Prostate gland (tissue), 2 donors: ENCODE measurements at places on chromosomes 16 and 17. TPM values are rescaled to one million over a fixed set of nuclear protein-coding genes. Genes with fewer than 3 reads are reported as not detected.

DNA sequence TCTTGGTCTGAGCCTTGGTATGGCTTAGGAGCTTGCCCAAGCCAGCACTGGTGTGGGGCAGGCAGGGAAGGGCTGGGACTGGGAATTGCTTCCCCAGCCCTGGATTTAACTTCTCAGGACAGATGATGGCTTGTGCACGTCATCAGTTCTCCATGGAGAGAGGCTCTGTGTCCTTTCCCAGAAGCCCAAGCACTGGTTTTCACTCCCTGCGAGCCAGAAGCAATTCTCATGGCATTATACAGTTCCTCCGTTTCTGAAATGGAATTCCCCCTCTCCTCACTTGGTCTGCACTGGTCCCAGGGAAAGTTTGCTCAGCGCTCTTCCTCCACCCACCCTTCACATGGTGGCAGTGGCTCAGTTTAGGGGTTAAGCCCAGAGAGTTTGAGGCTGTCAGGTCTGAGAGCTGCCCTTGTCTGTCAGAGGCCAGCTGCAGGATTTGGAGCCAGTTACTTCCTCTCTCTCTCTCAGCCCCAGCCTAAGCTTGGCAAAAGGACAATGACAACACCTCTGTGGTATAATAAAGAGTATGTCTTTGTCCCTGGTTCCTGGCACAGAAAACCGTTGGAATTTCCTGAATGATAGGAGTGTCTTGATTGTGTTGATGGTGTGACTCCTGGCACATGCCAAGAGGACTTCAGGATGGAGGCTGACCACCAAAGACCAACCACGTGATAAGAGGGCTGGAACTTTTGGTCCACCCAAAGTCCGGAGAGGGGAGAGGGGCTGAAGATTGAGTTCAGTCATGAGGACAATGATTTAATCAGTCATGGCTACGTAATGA is 219.6 kb upstream of the TNRC6C start:
- DNase-seq, result no peak
- H3K4me1 ChIP-seq, result peaks cover 8% of the 10 kb centered on the region
- no peak overlapping the region for H3K27ac ChIP-seq
- H3K27me3 ChIP-seq, result no peaks in the 10 kb centered on the region
- no peaks in the 10 kb centered on the region for H3K36me3 ChIP-seq

DNA sequence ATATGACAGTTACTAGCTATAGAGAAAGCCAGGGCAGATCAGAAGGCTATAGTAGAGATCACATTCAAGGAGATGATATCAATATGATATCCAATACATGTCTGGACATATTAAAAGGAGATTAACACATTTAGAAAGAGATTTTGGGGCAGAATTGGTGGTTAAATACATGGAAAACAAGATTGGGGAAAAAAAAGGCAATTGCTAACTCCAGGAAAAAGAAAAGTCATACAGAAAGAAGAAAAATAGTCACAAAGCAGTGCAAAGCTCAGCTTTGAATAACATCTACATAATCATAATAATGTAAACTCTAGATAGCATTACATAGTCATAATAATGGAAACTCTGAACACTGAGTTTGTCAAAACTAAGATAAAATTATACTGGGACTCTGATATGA is 40.6 kb downstream of the MYH11 start:
- peaks cover 7% of the 10 kb centered on the region for H3K4me1 ChIP-seq
- H3K4me3 ChIP-seq, result no peak overlapping the region
- no peak for DNase-seq

The TBX4 gene
- total RNA-seq, result 3.5 TPM

The SYCE1L gene
- 2.3 TPM for total RNA-seq

- no peak overlapping the region for H3K27ac ChIP-seq
- H3K36me3 ChIP-seq, result no peaks in the 10 kb centered on the region
- no peak overlapping the region for H3K4me3 ChIP-seq
- no peak for DNase-seq
These were observed 153.7 kb downstream of the RPTOR start for GRCh38 chr17:80698297-80698696.

DNA sequence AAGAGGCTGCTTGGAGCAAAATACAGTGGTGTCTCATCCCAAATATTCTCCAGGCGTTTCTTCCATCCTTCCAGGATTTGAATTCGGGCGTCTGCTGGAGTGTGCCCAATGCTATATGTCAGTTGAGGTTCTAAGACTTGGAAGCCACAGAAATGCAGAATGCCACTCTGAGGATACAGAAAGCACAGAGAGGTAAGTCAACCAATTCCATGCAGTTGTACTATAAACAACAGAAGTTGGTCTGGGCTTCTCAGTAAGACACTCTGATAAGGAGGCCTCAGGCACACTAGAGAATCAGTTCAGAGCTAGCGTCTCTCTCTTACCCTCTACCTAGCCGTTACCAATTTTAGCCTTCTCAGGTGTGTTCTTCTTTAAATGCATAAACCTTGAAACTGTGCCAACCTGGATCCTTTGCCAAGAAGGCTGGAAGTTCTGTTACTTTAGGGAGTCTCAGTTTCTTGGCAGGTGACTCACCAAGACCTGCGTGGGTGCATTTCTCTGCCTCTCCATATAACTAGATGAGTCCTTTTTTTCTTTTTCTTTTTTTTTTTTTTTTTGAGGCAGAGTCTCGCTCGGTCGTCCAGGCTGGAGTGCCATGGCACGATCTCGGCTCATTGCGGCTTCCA is 15.1 kb downstream of the NQO1 start:
- peak overlapping the region; percentile 2 for H3K27ac ChIP-seq
- no peak overlapping the region for H3K4me3 ChIP-seq
- DNase-seq, result peak; percentile 87
- H3K27me3 ChIP-seq, result no peaks in the 10 kb centered on the region
- H3K36me3 ChIP-seq, result no peaks in the 10 kb centered on the region

DNA sequence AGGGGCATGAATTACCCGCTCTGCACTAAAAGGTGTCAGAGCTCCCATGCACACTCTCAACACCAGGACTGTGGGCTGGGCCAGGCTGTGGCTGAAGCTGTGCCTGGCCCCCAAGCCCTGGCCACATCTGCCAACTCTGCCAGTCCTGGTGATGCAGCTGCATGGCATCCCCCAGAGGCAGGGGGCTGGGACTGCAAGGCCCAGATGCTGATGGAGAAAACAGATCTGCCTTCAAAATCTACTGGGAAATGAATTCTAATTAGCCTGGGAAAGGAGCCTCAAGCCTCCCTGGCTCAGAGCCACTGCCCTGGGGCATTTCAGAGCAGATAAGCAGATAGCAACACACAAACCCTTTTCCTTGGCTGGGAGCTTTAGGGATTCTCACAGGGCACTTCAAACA is 3.4 kb downstream of the CHST6 start:
- no peaks in the 10 kb centered on the region for H3K27me3 ChIP-seq
- H3K27ac ChIP-seq, result no peak overlapping the region
- H3K4me1 ChIP-seq, result peaks cover 5% of the 10 kb centered on the region
- H3K36me3 ChIP-seq, result no peaks in the 10 kb centered on the region
- H3K4me3 ChIP-seq, result no peak overlapping the region

- H3K36me3 ChIP-seq, result no peaks in the 10 kb centered on the region
- H3K4me3 ChIP-seq, result no peak overlapping the region
- H3K27ac ChIP-seq, result no peak overlapping the region
- H3K4me1 ChIP-seq, result peaks cover 6% of the 10 kb centered on the region
These were observed 3.4 kb upstream of the PDZD9 start for GRCh38 chr16:22004341-22004740.

The SLC38A8 gene
- total RNA-seq, result not detected

DNA sequence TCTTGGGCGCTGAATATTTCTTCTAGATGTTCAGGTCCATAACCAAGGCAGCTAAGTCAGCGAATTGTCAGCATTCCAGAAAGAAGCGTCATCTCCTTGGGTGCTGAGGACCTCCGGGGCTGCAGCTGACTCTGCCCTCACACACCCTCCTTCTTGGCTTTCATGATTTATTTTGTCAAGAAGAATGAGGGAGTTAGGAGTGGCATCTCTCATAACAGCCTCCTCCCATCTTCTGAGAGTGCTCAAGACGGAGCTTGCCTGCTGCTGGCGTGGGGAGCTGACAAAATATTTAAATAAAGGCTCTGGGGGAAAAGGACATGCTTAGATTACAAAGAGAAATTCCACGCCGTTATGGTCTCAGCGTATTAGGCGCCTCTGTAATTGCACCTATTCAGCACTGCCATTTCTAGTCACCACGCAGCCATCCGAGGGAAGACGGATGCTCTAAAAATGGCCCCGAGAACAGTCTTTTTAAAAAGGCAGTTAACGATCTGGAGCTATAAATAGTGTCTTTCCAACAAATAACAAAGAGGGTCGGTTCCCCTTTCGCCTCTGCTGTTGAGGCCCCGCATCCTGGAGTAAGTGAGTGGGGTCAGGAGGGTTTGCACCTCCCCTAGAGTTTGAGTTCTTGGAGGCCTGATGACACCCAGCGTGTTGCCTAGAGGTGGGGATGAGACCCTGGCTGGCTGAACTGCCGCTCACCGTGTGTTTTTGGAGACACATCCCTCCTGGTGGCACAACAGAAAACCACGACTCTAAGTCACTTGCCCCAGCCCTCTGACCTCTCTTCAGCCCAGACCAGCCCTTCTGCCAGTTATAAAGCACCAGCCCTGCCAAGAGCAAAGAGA is 187.0 kb downstream of the CCDC182 start:
- H3K4me1 ChIP-seq, result no peaks in the 10 kb centered on the region
- DNase-seq, result no peak
- H3K27ac ChIP-seq, result no peak overlapping the region
- H3K36me3 ChIP-seq, result no peaks in the 10 kb centered on the region

DNA sequence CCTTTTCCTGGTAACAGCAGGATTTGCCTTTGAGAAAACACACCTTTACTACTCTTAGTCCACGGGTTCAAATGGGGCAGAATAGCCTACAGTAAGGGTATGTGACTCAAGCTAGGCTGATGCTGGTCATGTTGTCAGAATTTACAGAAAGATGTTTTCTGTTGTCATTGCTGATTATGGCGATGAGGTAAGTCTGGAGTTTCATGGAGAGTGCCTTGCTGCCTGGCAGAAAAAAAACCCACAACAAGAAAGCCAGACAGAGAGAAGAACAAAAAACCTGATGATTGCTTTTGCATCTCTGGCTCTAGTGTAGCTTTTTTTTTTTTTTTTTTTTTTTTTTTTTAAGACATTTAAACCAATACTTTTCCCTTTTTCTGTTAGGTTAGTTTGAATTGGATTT is 47.9 kb downstream of the SLC6A4 start:
- no peak overlapping the region for H3K4me3 ChIP-seq
- no peaks in the 10 kb centered on the region for H3K4me1 ChIP-seq
- DNase-seq, result no peak
- H3K27me3 ChIP-seq, result no peaks in the 10 kb centered on the region
- H3K27ac ChIP-seq, result no peak overlapping the region

DNA sequence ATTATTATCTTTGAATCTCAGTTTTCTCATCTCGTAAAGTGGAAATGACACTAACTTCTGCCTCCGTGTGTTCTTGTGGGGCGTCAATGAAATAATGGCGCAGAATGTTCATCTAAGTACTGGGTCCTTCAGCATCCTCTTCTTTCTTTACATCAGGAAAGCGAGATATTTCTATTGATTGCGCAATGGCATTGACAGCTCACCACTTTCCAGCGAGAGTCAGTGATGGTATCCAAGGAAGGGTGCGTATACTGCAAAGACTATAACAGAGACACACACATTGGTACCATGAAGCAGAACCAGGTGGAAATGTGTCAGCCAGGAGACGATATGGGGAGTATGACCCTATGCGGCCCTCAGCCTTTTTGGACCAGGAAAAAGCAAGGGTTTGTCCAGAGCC is 162.1 kb downstream of the SHISA9 start:
- no peaks in the 10 kb centered on the region for H3K4me1 ChIP-seq
- H3K36me3 ChIP-seq, result no peaks in the 10 kb centered on the region
- no peak overlapping the region for H3K4me3 ChIP-seq
